ENCODE measurements at places on chromosomes 7 and 10.

- DNase-seq: no peak
Observed at GRCh38 chr7:1669954-1670893, at the start of gene ELFN1. Gene ELFN1, plus strand, starts transcription at chr7:1670277. Its CDS starts 74,320 bp downstream, at chr7:1744597.

GRCh38 chr10:62577666-62578291, 203.6 kb downstream of the ZNF365 start:
- no peak for DNase-seq

- DNase-seq: no peak
Observed at GRCh38 chr10:101052285-101052684, 9.5 kb upstream of the KAZALD1 start.

- DNase-seq: no peak
Observed at GRCh38 chr7:46715579-46715978, 794.5 kb upstream of the IGFBP3 start.

GRCh38 chr10:77899080-77899477, 27.5 kb downstream of the DLG5 start:
- peak; percentile 82 for DNase-seq

GRCh38 chr7:150429699-150430098, 20.7 kb upstream of the GIMAP8 start:
- DNase-seq: no peak

DNA sequence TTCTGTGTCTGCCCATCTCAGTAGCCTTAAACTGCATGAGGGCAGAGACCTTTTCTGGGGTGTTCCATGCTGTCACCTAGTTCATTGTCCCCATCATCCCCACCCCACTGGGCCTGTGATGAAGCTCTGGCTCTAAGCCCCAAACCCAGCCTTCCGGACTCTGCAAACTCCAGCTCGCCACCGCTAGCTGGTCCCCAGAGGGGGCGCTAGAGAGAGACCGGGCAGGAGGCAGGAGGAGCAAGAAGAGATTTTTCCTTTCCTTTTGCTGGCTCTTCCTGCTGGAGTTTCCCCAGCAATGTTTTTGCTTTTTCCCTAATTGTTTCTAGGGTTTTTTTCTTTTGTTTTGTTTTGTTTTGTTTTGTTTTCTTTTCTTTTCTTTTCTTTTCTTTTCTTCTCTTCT, 234.4 kb downstream of the TEX36 start:
- DNase-seq: no peak

GRCh38 chr7:25263337-25263736, 35.1 kb upstream of the NPVF start:
- DNase-seq: no peak

DNA sequence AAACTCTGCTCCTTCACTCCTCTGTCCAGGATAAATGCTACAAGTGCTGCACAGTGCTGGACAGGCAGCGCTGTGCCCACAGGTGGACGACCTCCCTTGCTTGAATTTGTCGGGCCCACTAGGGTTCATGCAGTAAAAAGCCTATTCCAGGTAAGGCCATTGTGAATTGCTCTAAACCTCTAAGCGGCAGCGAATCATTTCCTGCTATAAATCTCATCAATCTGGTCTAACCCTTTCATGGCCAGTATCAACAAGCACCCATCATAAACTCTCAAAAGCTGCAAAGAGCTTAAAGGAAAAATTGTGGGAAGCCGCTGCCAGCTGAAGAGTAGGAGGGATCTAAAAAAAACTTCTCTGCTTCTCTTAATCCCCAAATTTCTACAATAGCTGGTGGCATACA, 134.2 kb downstream of the SLC25A13 start:
- no peak for DNase-seq

- DNase-seq: no peak
Observed at GRCh38 chr10:11159543-11160215, 142.0 kb downstream of the CELF2 start.

DNA sequence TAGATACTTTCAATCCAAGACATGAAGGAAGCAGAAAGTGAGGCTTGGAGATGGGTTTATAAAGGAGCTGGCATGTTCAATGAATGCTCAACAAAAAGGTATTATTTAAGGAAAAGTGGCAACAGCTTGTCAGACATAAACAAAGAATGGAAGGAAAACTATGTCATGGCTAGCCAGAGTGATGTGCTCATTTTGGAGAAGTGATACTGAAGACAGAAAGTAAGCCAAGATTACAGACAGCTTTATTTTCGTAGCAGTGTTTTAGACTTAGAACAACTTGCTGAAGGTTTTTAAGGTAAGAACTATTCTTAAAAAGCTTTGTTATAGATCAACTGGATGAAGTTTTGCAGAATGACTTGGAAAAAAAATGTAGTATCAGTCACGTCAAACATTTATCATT, 160.5 kb upstream of the FERD3L start:
- no peak for DNase-seq

DNA sequence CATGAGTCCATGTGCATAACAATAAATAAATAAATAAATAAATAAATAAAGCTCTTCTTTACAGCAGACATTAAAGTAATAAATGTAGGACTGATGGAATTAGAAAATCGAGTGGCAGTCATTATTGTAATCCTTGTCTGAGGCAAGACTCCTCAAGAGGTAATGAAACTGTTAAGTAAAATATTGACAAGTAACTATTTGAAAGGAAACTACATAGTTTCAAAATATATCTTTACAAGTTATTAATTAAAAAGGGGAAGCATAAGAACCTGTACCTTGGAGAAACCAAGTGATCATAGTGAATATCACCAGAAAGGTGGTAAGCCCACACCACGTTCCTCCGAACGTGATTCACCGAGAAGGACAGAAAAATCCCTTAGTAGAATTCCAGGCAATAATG, 285.6 kb upstream of the SORCS1 start:
- DNase-seq: no peak

DNA sequence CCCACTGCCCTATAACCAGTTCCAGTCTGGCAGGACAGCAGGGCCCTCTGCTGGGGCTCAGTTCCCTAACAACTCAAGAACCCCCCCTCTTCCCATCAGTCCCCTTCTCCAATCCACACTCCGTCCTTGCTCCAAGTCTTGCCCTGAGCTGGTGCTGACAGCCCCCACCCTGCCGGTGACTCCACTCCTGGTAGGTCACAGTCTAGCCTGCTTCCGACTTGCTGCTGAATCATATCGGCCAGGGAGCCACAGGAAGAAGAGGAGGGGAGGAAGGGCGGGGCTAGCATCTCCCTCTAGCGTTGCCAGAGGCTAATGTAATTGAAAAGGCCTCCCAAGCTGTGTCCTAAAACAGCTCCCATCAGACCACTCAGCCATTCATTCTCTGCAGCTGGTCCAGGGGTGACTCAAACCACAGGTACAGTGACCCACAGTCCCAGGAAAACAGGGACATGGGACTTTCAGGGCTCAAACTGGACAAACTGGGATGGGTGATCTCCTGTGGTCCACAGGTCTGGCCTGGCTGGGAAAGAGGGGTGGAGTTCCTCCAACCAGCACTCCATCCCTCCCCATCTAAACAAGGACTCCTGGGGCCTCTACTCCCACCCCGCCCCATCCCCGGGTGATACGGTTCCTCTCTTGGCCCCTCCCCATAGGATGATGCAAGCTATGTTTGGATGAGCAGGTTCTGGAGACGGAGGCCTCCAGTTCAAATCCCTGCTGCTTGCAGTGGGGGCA, 158.8 kb downstream of the SH3PXD2A start:
- peak; percentile 44 for DNase-seq

DNA sequence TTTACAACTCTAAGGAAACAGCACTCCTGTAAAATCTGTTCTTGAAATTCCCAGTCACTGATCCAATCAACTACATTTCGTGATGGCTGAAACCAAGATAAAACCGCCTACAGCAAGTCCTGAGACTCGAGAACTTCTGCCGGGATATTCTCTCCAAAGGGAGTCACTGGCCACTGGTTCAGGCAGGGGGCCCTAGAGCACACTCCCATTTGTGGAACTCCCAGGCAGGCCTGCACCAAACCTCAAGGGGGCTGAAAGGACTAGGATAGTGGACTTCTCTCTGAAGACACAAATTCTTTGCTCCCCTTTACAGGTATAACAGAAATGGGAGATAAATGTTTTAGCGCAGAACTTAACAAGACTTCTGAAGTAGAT, 16.3 kb downstream of the CYTH3 start:
- DNase-seq: no peak

- DNase-seq: no peak
Observed at GRCh38 chr7:116013675-116014074, 16.9 kb downstream of the TFEC start.

- peak; percentile 88 for DNase-seq
Observed at GRCh38 chr7:47371733-47372368, 210.1 kb downstream of the TNS3 start.
